ENCODE measurements at places on chromosomes 1 and 21. TPM values are rescaled to one million over a fixed set of nuclear protein-coding genes. Genes with fewer than 3 reads are reported as not detected.

- DNase-seq: no peak
- H3K4me3 ChIP-seq: peak within 1 kb of the TSS; percentile 98
- H3K27me3 ChIP-seq: no peaks in the 10 kb centered on the region
- peak within 1 kb of the TSS; percentile 99 for H3K27ac ChIP-seq
Measured at GRCh38 chr1:65420590-65421350, at the start of the genes LEPR and LEPROT. TSS of gene LEPR (plus strand) at chr1:65420668. CDS start at chr1:65565566, 144,898 bp downstream. TSS of gene LEPROT (plus strand) at chr1:65420668. CDS start at chr1:65420725, 57 bp downstream.

DNA sequence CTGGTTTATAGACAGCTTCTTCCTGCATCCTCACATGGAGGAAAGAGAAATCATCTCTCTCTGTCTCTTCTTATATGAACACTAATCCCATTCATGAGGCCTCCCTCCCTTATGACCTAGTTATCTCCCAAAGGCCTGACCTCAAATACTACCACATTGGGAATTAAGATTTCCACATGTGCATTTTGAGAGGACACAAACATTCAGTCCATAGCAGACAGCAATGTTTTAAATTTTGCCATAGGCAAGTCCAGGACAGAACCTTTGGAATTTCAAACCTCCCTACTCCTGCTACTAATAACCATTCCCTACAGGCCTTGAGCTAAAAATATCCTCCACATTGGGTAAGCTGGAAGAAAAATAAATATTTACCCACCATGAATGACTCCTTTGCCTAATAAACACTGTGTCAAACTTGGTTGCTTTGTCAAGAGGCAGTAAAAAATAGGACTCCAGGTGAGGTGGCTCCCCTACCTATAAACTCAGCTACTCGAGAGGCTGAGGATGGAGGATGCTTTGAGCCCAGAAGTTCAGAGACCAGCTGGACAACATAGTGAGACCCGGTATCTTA lies 113.7 kb downstream of the ZNF281 start:
- H3K27me3 ChIP-seq: peaks cover 3% of the 10 kb centered on the region
- H3K4me1 ChIP-seq: no peaks in the 10 kb centered on the region
- no peak overlapping the region for H3K27ac ChIP-seq
- no peaks in the 10 kb centered on the region for H3K36me3 ChIP-seq

DNA sequence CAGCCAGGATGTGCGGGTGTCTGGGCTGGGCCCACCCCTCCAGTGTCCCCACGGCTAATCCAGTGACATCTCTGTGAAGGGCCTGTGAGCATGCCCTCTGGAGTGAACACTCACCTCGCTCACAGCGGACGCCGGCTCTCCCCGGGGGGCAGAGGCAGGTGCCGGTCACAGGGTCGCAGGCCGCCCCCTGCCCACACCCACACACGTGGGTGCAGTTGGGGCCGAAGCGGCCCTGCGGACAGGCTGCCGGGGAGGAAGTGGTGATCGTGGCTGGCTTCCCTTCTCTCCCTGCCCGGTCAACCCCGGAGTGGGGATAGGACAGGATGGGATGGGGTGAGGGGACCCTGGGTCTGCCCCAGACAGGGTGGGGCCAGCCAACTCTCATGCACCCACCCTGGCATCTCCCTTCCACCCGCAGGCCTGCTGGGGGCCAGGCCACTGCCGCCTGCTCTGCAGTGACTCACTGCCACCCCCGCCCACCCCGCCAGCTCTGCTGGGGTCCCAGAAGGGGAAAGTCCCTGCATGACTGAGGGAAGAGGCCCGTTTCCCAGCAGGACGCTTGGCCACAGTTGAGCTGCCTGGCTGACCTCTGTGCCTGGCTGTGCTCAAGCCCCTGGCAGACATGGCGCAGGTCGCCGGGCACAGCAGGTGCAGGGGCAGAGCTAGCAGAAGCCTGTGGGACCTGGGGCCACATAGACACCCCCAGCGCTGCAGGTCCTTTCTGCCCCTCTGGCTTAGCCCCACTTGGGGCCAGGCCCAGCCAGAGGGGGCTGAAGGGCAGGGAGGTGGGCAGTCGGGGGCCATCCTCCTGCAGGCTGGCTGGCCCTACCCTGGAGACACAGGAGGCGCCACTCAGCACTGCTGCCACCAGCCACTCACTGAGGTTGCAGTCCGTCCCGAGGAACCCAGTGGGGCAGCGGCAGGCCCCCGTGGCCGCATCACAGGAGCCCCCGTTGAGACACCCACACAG lies 41.6 kb downstream of the ARHGEF16 start:
- H3K27me3 ChIP-seq: no peaks in the 10 kb centered on the region
- peaks cover 20% of the 10 kb centered on the region for H3K4me1 ChIP-seq
- no peak for DNase-seq

DNA sequence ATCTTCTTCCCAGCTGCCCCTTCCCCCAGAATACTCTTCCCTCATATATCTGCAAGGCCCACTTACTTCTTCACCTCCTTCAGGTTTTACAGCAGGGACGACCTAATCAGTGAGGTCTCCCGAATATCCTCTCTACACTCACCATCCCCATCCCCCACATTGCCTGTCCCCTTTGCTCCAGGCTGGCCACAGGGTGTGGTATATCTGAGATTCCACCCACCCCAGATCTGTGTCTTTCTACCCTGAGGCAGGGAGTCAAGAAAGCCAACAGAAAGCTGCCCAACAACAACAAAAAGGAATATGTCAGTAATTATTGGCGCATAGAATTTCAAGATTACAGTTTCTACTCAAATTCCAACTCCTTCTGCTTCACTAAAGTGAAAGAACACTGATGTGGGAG lies 30.0 kb upstream of the OPRD1 start:
- no peaks in the 10 kb centered on the region for H3K27me3 ChIP-seq
- peaks cover 4% of the 10 kb centered on the region for H3K4me1 ChIP-seq
- DNase-seq: no peak
- H3K36me3 ChIP-seq: no peaks in the 10 kb centered on the region
- no peak overlapping the region for H3K4me3 ChIP-seq

GRCh38 chr1:215777370-215777925 lies 210.3 kb downstream of the KCTD3 start:
- no peaks in the 10 kb centered on the region for H3K36me3 ChIP-seq
- no peak overlapping the region for H3K27ac ChIP-seq
- DNase-seq: peak; percentile 17
- no peaks in the 10 kb centered on the region for H3K27me3 ChIP-seq
- no peaks in the 10 kb centered on the region for H3K4me1 ChIP-seq

- DNase-seq: no peak
- no peaks in the 10 kb centered on the region for H3K27me3 ChIP-seq
- H3K36me3 ChIP-seq: no peaks in the 10 kb centered on the region
- peaks cover 5% of the 10 kb centered on the region for H3K4me1 ChIP-seq
Measured at GRCh38 chr1:61247881-61248752, 165.8 kb downstream of the NFIA start.

DNA sequence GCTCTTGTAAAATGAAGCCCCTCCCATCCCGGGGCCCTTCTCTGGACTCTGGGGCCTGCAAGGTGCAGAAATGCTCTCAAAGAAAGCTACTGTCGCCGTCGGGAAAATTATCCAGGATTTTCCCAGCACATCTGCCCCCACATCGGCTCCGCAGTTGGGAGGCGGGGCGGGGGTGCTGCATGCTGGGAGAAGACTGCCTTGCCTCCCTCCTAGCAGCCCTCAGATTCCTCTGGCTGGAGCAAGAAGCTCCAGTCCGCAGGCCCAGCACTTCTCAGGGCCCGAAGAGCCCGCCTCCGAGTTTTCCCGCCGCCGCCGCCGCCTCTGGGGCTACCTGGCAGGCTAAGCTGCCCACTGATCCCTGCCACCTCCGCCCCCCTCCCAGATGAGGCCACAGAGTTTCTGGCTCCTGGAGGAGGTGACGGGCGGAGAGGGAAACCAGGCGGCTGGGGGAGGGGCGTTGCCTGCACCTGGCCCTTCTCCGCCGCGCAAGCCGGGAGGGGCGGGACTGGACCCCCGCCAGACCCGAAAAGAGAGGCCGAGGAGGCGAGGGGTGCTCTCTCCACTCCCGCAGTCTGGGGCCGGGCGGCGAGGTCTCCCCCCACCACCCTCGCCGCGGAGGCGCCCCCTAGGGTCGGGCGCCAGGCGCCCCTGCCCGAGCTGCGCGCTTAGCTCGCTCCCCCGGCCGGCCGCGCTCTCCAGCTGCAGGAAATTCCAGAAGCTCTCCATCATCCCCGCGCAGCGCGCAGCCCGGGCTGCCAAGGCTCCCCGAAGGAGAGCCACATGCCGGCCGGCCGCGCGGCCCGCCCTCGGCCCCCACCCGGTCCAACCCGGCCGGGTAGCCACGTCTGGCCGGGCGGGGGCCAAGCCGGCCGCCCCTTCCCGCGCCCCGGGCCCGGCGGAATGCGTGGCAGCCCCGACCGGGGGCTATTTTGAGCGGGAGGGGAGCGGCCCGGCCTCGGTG lies 28.8 kb downstream of the AHDC1 start:
- DNase-seq: no peak
- H3K4me3 ChIP-seq: peak overlapping the region; percentile 22
- H3K36me3 ChIP-seq: peaks cover 11% of the 10 kb centered on the region
- H3K27me3 ChIP-seq: no peaks in the 10 kb centered on the region
- peaks cover 78% of the 10 kb centered on the region for H3K4me1 ChIP-seq
- peak overlapping the region; percentile 83 for H3K27ac ChIP-seq

GRCh38 chr1:214587165-214587564 lies 15.8 kb upstream of the CENPF start:
- H3K4me3 ChIP-seq: no peak overlapping the region
- no peak for DNase-seq
- H3K36me3 ChIP-seq: no peaks in the 10 kb centered on the region
- H3K27me3 ChIP-seq: no peaks in the 10 kb centered on the region

DNA sequence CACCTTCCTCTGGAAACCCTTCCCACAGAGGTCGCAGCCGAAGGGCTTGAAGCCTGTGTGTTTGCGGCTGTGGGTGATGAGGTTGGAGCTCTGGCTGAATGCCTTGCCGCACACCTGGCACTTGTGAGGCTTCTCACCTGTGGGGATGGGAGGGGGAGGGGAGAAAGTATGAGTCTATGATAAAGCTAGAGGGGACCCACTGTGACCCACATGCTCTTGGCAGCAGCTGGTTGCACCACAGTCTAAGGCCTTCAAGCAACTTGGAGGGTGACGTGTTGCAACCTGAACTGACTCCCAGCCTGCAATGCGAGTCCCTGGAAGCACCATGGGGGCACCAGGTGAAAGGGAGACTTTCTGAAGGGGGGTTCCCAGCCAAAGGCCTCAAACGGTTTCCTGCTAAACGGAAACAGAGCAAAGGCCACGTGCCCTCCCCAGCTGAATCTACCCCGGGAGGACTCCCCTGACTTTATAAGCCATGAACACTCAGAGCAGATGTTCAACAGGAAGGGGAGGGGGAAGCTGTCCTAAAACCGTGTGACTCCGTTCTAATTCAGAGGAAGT lies 10.6 kb downstream of the GFI1 start:
- peaks cover 51% of the 10 kb centered on the region for H3K27me3 ChIP-seq
- H3K36me3 ChIP-seq: no peaks in the 10 kb centered on the region
- peaks cover 12% of the 10 kb centered on the region for H3K4me1 ChIP-seq
- H3K4me3 ChIP-seq: no peak overlapping the region
- no peak overlapping the region for H3K27ac ChIP-seq

DNA sequence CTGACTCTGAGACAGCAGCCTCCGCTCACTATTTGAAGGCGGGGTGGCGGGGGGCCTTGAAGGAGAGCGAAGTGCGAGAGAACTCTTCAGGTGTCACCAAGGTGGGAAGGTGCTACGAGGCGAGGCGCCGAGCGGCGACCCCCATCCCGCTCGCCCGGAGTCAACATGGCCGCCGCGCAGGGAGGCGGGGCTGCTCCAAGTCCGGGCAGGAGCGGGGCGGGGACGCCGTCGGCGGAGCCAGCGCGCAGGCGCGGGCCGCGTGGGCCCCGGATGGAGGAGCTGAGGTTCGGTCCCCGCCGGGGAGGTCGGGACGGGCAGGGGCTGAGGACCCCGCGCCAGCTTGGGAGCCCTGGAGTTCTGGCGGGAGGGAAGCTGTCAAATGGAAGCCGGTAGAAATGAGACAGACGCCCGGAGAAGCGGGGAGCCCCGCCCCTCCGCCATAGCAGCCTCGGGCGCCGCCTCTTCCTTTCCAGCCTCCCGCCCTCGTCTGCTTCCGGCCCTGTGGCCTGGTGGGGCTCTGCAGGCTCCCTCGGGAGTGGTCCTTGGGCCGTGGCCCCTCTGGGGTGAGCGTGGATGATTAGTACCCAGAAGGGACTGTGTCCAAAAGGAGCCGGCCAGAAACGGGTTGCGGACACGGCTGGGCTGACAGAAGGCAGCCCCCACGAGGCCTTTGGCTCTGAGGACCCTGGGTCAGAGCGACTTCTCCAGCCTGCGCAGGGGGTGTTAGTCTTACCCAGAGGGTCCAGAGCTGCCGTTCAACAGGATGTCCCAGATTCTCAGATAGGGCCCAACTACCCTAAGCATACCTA lies at the start of gene PIGV:
TSS of gene PIGV (plus strand) at position 245 of the 809 bp plus-strand sequence. CDS start 2,866 bp downstream, outside the sequence.
- no peaks in the 10 kb centered on the region for H3K27me3 ChIP-seq
- peak within 1 kb of the TSS; percentile 100 for H3K27ac ChIP-seq
- H3K4me3 ChIP-seq: peak within 1 kb of the TSS; percentile 89
- H3K4me1 ChIP-seq: peaks cover 45% of the 10 kb centered on the region
- peak; percentile 97 for DNase-seq

DNA sequence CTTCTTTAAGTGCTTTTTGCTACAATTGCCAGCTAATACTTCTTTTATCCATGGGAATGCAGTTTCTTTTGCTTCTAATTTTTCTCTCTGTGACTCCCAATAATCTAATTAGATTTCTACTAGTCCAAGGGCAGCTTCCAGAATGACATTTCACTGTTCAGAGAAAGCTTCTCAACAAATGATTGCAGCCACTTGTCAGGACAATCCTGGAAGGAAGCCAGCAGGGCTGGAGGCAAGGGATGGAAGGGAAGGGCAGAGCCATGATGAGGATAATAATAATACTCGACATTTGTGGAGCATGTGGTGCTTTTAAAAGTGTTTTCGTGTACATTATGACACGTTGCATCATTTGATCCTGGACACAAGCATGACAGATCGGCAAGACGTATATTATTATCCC lies 19.4 kb downstream of the F11R start:
- no peak for DNase-seq
- H3K4me3 ChIP-seq: no peak overlapping the region
- H3K36me3 ChIP-seq: peaks cover 11% of the 10 kb centered on the region
- H3K27ac ChIP-seq: no peak overlapping the region
- H3K4me1 ChIP-seq: peaks cover 6% of the 10 kb centered on the region
- no peaks in the 10 kb centered on the region for H3K27me3 ChIP-seq

DNA sequence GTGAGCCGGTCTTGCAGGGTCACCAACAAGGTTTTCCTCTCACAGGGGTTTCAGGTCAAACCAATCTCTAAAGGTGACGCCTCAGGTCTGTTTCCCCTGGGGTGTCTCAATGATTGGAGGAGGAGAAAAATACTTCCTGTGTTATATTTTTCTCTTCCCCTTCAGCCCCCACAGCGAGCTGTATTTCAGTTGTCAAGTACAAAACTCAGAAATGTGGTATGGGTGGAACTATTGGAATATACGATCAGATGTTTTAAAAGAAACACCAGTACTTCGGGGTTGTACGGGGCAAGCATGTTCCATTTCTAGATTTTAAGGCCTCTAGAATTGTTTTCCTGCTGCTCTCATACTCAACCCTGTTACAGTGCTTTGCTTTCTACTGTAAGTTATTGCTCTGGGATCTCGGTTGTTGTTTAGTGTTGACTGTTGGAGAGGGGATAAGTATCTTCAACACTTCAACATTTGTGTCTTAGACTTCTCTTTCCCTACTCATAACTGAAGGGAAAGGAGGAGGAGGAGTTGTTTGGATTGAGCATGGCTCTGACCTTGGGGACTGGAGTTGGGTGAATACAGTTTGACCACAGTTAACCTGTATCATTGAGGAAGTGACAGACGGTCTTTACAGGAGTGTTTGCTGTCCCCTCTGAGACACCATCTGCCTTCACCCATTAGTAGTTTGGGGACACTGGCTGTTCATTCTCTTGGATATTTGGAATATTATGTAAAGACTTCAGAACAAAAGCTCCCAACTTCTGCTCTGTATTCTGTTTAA lies 2.0 kb downstream of the MAPKAPK2 start:
- H3K27ac ChIP-seq: peak overlapping the region; percentile 94
- peak overlapping the region; percentile 74 for H3K4me3 ChIP-seq
- H3K36me3 ChIP-seq: no peaks in the 10 kb centered on the region
- DNase-seq: no peak

Gene C1orf185
- not detected for total RNA-seq

Gene PPP2R5A
- total RNA-seq: 27.7 TPM

Gene AGBL4
- 6.8 TPM for total RNA-seq

All from spinal cord (tissue), 10 donors.